ENCODE measurements at places on chromosomes 4 and X. TPM values are rescaled to one million over a fixed set of nuclear protein-coding genes. Genes with fewer than 3 reads are reported as not detected.

DNA sequence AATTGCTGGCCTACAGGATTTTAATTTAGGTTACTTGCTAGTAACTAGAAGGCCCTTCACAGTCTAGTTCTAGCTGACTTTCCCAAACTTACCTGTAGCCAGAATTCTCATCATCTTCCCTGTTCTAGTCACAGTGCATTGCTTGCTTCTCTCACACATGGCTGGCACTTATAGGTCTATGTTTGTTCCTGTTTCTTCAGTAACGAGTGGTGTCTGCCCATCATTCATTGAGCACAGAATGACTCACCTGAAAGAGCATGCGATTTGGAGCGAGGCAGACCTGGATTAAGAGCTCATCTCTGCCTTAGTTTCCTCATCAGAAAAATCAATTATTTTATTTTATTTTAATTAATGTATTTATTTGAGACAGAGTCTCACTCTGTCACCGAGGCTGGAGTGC lies 201.7 kb upstream of the ANK2 start:
- DNase-seq = no peak

DNA sequence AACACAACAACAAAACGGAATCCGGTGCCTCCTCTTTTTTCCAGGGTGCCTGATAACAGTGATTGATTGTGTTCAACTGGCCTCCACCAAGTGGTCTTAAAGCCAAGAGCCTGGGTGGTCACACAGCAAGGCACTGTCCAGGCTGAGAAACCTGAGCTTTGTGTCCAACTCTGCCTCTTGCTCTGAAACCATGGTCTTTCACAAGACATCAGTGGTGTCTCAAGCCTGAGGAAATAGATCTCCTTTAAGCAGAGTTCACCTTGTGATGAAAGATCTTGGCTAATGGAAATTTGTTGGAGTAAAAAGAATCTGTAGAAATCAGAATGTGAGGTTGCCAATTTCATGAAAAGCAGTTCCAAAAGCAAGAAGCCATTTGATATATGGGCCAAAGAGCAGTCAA lies 47.3 kb upstream of the ACSL1 start:
- DNase-seq = no peak

DNA sequence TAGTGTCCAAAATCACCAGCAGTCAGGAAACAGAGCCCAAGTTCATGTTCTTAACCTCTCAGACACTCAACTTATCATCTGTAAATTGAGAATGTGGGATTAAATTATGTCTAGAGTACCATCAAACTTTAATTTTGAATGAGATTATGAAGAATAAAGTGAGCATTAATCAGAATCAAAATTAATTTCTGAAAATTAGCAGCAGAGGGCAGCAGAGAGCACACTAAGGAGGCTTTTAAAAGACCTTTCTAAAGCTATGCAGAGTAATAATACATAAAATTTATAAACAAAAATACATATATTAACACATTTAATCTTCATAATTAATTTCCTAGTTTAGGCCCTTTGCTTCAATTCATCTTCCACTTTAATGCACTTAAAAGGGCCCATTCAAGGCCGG lies 7.1 kb downstream of the TASL start:
- no peak for DNase-seq

DNA sequence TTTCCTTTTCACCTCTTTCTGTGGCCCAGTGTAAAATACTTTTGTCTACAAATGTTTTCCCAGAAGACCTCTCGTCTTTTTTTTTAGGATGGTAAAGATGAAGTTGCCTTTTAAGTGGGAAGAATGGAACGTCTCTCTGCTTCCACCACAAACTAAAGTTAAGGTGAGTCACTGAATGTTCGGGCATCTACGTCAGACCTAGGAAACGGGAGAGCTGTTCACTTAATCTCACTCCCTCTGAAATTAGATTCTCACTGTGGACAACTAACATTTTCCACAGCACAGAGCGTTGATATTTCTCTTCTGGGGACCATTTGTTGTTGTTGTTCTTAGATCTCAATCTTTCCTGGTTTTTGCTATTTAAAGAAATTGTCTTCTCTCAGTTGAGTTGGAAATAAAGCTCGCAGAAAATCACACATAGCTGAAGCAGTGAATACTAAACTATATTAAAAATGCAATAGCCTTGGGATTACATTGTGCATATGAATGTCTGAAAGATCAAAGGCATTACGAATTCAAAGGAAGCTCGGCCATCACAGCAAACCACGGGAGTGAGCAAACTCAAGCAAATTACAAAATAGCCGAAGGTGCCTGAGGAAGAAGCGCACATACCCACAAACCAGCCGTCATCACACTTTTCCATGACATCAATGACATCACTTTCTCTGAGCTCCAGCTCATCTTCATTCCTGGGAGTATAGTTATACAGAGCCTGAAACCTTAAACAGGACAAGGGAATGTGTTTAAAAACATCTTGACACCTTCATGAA lies 53.9 kb upstream of the PDLIM3 start:
- no peak for DNase-seq

- no peak for DNase-seq
These were observed 123.3 kb downstream of the KDM6A start for GRCh38 chrX:44996277-44996676.

GRCh38 chr4:156158747-156159146 lies 205.1 kb upstream of the CTSO start:
- no peak for DNase-seq

DNA sequence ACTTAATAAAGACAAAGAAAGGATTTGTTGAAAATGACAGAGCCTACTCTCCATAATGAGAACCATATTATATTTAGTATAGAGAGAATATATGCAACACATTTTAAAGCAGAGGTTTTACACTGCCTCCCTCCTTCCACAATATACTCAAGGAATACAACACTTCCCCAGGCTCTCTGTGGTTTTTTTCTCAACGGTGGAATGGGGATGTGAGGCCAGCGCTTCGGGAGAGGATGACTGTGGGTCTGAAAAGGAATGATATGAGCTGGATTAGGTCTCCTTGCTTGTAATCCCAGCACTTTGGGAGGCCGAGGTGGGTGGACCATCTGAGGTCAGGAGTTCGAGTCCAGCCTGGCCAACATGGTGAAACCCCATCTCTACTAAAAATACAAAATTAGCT lies 348.7 kb upstream of the KLF3 start:
- DNase-seq = no peak

DNA sequence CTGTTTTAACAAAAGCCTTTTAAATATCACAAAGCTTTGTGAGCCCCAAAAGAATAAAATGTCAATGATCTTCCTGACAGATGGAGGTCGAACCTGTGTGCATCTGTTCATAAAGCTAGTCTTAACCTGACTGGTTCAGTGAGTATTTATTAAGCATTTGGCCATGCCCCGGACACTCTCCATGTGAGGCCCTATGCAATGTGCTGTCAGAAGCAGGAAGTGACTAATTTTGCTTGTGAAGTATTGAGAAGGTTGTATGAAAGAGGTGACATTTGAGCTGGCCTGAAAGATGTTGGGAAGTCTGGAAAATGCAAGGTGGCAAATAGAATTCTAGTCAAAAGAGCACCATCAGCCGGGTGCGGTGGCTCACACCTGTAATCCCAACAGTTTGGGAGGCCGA lies 171.4 kb downstream of the MSL3 start:
- DNase-seq = no peak

DNA sequence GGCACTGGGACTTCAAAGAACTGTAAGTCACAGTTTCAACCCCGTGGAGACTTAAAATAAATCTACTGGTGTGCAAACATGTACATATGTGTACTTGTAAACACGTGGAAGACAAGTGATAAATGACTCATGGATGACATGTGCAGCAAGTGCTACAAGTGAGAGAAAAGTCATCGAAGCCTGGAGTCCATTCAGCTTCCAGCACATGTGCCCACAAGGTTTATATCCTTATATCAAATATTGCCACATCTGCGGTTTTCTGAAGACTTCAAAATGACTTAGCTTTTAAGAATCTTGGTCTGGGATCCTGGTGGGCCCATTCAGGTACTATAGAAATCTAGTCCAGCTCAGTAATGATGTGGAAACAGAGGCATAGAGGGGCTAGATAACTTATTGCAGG lies 33.0 kb upstream of the TTC29 start:
- no peak for DNase-seq

DNA sequence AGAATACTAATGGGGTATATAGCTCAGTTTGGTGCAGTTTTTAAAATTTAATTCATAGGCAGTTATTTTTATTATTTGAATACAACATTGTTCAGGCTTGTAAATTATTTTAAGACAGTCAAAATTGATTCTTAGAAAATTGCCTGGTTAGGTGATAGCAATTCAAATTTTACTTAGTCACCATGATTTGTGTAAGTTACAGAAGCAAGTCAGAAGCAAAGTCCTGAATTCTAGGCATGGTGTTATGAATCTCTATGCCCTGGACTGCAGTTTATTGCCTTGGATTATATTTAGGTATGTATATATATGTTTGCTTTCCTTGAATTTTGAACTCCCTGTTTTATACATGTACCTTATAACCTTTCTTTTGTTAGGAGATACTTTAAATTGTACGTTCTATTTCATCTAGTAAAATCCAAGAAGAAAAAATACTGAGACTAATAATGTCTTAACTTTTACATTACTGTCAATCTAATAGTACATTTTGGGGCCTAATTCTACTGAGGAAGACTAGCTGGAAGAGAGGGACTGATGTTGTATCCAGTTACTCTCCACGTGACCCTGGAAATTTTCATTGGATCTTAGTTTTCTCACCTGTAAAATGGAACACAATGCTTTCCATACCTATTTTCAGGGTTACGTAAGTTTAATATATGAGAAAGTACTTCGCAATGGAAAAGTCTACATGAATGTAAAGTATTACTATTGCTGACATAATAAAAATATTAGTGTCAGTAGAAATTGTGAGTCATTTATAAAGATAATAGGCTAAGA lies 25.1 kb downstream of the RAPGEF2 start:
- DNase-seq = no peak

DNA sequence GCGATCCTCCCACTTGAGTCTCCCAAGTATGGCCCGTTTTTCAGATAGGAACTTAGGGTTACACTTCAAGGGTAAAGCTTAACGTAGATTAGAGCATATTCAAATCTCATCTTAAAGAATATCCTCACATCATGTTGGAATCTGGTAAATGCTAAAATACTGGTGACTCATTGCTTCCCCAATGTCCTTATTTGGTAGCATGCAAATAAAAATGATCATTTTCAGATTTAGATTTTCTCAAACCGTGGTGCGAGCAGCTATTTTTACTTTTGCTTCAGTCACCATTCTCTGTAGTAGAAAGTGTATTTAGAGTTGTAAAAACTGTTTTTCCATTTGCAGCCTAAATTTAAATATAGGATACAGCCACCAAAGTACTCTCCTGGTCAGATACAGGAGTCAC lies 101.5 kb upstream of the MAML3 start:
- DNase-seq = no peak

- no peak for DNase-seq
These were observed 480 bp upstream of the RADX start for GRCh38 chrX:106611317-106611678.

DNA sequence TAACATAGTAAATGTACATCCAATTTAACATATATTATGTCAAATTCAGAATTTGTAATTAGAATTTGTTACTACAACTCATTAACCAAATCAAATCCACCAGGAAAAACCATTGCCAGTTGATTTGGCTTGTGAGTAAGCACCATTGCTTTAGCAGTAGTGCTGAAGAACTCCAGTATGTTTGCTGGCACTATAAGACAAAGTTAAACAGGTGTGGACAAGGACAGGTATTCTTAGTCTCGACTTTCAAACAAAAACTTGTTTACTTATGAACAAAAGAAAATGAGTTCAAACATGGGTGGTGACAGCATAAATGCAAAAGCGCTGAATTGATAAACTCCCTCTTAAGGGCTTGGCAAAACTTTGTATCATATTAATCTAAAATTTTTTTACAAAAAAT lies 1.3 kb upstream of the ADH7 start:
- DNase-seq = no peak

DNA sequence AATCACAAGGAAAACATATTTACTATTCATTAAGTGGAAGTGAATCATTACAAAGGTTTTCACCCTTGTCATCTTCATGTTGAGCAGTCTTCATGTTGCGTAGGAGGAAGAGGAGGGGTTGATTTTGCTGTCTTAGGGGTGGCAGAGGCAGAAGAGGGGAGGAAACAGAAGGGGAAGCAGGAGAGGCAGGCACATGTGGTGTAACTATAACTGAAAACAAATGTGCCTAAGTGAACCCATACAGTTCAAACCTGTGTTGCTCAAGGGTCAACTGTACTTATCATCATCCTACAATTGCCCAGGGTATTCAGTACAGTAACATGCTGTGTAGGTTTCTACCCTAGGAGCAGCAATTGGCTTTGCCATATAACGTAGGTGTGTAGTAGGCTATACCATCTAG lies 47.2 kb downstream of the SYNPO2 start:
- DNase-seq = no peak

DNA sequence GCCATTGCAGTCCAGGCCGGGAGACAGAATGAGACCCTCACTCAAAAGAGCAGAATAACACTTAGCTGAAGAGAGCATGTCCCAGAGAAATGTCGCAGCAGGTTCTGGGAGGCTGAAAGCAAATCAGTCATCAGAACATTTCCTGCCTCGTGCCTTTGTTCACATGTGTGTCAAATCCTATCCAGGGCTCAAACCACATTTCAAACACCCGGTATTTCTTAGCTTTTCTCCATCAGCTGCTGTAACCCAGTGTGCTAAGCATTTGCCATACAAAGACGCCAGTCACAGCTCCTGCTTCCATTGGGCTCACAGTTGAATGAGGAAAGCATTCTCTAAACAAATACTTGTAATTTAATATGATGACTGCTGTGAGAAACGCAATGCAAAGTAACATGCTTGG lies 6.0 kb downstream of the PALLD start:
- no peak for DNase-seq

DNA sequence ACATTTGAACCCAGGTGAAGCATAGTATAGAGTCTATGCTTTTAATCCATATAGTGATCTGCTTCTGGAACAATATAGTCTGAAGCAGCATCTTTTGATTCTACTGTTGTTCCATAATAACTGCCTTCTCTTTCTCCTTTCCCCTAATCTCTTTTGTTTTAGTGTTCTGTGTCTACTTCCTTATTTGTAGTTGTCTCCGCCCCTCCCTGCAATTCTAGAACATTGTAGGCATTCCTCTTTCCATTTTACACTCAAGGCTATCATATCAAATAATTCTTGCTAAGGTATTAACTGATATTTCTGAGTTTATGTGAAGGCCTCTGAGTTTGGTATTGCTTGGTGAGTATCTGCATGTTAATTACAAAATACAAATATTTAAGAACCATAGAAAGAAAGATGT lies 11.6 kb downstream of the BLTP1 start:
- DNase-seq = no peak

The RBM3 gene
- 52.9 TPM for total RNA-seq

The CTAG2 gene
- not detected for total RNA-seq

The HTR2C gene
- total RNA-seq = not detected

The CT45A9 gene
- not detected for total RNA-seq

The PABPC1L2B gene
- not detected for total RNA-seq

The ODAPH gene
- total RNA-seq = not detected

The RAB41 gene
- not detected for total RNA-seq

The GLRA3 gene
- 0.15 TPM for total RNA-seq

The POLN gene
- 4.0 TPM for total RNA-seq

The TACR3 gene
- not detected for total RNA-seq

The TLR10 gene
- total RNA-seq = 0.19 TPM
